NCI-H446 treated with DMSO at 0.1 percent for 48 hours (cell line): ENCODE measurements at places on chromosomes 1 and 21.

DNA sequence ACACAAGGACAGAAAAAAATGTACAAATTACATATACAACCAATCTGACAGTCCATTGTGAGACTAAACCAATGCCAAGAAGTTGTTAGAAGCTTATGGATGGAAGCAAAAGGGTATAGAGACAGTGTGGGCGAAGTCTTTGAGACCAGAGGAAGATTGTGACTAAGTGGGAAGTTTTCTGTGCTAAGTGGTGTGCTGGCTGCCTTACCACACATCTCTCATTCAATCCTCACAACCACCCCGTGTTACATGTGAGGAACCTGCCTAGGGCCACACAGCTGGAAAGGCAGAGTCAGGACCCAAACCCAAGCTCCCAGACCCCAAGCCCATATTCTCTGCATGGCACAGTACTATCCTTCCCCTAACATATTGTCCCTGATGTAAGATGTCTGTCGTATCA, 53.5 kb upstream of the DUSP10 start:
- no peak for DNase-seq

GRCh38 chr1:53359934-53360276, 32.0 kb upstream of the LRP8 start:
- no peak for DNase-seq

GRCh38 chr1:241423541-241424479, 66.8 kb upstream of the RGS7 start:
- no peak for DNase-seq

GRCh38 chr1:228371741-228372182, 34.9 kb downstream of the TRIM11 start:
- no peak for DNase-seq

DNA sequence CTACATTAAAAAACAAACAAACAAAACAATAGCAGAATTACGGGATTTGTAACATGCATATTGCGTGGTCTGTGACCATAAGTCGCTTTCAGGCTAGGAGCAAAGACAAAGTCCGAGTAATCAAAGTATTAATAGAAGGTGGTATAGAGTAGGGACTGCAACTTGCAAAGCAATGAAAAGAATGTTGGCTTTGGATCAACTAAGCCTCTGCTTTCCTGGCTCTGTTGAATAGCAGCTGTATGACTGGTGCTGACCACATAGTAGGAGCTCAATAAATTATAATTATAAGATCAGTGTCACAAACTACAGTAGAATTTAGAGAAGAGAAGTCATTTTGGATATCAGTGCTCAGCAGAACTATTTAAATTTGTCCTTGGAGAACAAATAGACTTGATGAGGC, 586.4 kb downstream of the DPYD start:
- no peak for DNase-seq

DNA sequence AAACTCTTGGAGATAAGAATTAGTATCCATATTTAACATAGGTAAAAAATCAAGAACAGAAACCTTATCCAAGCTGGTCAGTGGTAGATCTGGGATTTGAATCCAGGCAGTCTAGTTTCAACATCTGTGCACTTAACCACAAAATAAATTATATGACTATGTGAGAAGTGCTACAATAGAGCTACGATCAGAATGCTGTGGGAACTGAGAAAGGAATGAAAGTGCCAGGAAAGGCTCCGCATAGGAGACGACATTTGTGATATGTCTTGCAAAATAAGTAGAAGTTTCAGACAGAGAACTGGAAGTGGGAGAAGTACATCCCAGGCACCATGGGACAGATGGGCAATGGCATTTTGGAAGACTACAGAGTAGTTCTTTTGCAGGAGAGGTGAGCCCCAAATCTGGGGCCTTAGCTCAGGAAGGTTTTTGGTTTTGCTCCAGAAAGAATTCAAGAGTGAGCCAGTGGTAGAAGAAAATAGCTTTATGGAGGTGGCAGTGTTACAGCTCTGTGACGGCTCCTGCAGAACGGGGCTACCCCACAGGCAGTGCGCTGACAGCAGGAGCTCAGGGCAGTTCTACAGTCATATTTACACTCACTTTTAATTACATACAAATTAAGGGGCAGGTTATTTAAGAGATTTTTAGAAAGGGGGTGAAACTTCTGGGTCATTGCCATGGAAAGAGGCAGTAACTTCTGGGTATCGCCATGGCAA, 25.5 kb upstream of the GJA5 start:
- DNase-seq, result no peak

GRCh38 chr21:15506086-15506485, 223.7 kb upstream of the USP25 start:
- DNase-seq, result no peak

DNA sequence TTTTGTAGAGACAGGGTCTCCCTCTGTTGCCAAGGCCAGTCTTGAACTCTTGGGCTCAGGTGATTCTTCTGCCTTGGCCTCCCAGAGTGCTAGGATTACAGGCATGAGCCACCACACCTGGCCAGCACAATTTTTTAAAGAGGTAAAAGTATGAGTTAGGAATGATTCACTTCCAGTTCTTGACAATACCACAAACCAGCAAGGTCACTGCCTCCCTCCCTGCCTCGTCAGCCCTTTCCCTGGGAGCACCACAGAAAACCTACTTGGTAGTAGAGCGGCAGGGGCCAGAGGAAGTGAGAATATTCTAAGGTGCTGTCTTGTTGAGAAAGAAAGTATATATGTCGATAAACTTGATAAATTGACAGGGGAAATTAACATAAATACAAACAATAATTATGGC, 10.8 kb upstream of the CDA start:
- no peak for DNase-seq

DNA sequence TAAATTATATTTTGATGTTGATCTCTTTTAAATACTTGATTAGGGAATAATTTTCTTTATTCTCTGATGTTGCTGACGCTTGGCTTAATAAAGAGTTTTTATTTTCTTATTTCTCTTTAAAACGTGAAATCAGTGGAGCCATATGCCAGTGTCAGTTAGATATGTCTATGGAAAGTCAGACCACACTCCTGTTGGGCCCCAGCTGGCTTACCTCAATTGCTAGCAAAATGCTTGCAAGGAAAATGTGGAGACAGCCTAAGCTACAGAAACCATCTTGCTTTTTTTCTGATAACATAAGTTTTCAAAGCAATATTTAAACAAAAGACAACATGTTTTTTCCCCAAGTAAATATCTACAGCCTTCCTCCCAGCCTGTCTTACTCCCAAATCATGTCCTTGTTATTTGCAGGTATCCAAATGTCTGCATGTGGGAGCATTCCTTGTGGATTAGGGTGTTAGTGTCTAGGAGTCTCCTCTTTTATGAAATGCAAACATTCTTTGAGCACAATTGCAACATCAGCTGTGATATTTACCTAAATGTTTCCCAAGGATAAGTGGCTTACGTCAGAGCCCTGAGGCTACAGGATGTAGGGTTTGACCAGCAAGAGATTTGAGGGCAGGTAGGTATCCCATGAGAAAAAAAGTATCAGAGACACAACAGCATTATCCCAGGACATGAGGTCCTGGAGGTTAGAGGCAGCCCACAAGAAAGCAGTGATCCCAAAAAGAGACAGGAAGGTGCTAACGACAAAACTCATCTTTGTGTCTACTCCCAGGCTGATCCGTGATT, 117.2 kb upstream of the KCNJ15 start:
- no peak for DNase-seq

GRCh38 chr1:76379506-76379905, 305.0 kb downstream of the ST6GALNAC3 start:
- DNase-seq, result peak; percentile 95

GRCh38 chr21:22900490-22900889, 1902.3 kb downstream of the NCAM2 start:
- DNase-seq, result no peak
